ENCODE measurements at places on chromosomes 7 and 10. TPM values are rescaled to one million over a fixed set of nuclear protein-coding genes. Genes with fewer than 3 reads are reported as not detected.

DNA sequence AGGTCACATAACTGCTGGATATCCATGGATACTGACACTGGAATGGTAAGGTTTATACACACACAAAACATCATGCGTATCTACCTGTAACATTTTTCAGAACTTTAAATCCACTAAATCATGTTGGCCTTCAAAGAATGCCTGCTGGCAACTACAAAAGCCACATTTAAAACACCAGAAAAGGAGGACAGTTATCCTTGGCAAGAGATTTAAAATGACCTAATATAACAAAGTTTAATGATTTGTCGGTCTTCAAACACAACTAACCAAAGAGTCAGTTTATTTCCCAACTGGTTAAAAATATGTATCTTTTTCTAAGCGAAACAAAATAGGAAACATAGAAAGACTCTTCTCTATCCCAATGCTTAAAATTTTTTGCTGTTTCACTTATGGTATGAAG is 24.0 kb downstream of the WAPL start:
- no peak for DNase-seq

GRCh38 chr7:73833251-73833919 is 2.6 kb downstream of the CLDN4 start:
- DNase-seq, result no peak

DNA sequence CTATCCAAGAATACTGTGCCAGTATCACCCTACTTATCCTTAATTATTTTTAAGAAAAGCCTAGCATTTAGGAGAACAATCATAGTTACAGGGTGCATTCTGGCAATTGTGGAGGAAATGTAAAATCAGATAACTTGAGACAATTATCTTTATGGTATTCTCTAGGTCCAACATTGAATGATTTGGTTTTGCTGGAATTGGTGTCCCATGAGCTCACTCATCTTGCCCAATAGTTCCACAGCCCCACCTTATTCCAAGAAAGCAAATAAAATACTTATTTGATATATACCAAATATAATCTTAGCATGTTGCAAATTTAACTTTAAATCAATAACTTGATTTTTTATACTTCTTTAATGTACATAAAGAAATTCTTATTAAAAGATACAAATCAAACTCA is 65.3 kb downstream of the DGKB start:
- no peak for DNase-seq

DNA sequence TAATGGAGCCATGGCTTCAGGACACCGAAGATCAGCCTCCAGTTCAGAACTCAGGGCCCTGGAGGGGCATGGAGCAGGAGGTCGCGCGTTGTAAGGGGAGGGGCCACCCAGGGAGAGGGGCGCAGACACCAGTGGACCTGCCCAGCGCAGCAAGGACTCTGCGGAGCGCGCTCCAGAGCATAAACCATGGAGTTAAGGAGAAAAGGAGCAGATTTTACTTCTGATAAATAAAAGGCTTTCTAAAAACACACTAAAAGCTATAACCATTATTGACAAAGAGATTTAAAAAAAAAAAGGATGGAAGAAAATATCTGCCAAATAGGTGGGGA is 10.5 kb downstream of the CALY start:
- DNase-seq, result no peak

DNA sequence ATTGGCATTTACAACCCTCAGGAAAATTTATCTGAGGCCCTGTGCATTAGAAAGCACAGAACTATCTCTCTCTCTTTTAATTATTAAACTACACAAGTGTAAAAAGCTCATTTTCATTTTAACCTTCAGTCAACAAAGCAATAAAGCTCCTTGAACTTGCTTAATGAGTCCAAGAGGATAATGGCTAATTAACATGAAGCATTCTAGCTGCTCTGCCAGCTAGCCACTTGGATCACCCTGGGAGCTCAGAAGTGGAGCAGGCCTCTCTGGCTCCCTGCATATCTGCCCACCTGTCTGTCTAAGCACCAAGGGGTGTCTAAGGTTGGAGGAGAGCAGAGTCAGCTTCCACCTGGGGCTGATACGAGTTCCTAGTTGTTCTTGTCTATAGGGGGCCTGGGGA is 56.0 kb upstream of the SLC35G1 start:
- DNase-seq, result no peak

DNA sequence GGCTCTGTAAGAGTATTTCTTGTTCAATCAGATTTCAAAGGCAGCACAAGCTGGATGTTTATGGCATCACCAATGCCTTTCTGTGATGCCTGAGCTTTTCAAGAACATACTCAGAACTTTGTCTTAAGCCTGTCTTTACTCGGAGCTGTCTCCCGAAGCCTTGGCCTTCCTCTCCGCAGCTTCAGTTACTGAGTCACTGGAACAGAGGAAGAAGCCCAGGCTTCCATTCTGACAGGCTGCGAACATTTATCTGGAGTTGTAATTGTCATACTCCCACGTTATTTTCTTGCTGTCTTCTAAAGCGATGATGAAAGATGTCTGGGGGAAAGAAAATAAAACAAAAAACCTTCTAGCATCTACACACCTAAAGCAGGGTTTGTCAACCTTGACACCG is 43.9 kb downstream of the GRK5 start:
- DNase-seq, result no peak

Gene CYP26C1
- 0.23 TPM for total RNA-seq

Gene ASAH2
- total RNA-seq, result 5.7 TPM

Gene CALML3
- not detected for total RNA-seq

Measured in NCI-H460 (cell line).